Activated CD8-positive, alpha-beta memory T cell treated with anti-CD3 and anti-CD28 coated beads, Interleukin-2, amount 50 U/mL, for 4 hours (primary cell): ENCODE measurements at places on chromosomes 5 and 9.

- DNase-seq: no peak
Observed at GRCh38 chr5:52564587-52564986, 223.1 kb upstream of the ITGA1 start.

- DNase-seq: no peak
Observed at GRCh38 chr5:124705577-124705976, 40.9 kb downstream of the ZNF608 start.

DNA sequence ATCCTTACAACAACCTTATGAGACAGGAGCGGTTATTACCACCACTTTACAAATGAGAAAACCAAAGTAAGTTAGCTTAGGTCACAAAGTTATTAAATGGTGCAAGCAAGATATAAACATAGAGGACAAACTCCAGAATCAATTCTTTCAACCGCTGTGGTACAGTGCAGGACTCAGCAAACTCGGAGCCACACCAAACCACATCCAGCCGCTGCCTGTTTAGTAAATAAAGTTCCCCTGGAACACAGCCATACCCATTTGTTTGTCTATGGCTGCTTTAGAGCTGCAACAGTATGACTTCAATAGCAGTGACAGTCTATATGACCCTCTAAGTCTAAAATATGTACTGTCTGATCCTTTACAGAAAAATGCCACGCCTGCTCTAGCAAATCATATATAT, 1567.2 kb upstream of the WWC1 start:
- no peak for DNase-seq

GRCh38 chr9:98707166-98708102, 1.3 kb downstream of the GABBR2 start:
- no peak for DNase-seq

GRCh38 chr5:154472871-154473580, 5.0 kb downstream of the HAND1 start:
- DNase-seq: no peak

- DNase-seq: no peak
Observed at GRCh38 chr5:146645342-146645741, 129.4 kb upstream of the GPR151 start.

- DNase-seq: no peak
Observed at GRCh38 chr5:155530046-155530445, 516.5 kb downstream of the KIF4B start.

DNA sequence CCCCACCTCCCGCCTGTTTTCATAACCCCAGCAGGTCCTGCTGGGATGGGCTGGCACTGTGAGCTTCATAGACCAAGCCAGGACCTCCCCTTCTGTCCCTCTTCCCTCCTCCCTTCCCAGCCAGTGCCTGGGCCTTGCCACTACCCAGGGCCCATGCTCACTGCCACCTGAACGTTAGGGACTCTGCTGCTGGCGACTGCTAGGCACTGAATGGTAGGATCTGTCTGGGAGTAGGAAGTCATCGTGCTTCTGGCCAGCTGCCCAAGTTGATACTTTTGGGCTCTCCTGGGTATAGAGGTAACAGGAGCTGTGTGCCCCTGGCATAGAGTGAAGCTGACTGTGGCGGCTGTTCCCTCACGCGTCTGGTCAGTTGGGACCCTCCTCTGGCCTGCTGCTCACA, 8.4 kb downstream of the TRIM41 start:
- no peak for DNase-seq

DNA sequence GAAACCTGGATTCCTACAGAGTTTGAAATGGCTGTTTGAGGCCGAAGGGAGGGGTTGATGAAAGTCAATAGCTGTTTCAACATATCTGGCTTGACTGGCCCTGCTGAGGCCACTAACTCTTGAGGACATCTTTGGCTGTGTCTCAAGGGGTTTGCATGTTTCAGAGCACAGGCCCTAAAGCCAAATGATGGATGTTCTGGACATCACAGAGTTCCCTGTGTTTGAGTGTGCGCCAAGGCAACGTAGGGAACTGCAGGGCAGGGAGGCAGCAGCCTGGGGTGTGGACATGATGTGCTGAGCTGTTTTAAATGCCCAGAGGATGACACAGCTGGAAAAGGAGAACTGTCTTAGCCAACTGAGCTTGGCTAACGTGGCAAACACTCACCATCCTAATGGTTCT, 89.6 kb downstream of the RAPGEF1 start:
- DNase-seq: no peak

DNA sequence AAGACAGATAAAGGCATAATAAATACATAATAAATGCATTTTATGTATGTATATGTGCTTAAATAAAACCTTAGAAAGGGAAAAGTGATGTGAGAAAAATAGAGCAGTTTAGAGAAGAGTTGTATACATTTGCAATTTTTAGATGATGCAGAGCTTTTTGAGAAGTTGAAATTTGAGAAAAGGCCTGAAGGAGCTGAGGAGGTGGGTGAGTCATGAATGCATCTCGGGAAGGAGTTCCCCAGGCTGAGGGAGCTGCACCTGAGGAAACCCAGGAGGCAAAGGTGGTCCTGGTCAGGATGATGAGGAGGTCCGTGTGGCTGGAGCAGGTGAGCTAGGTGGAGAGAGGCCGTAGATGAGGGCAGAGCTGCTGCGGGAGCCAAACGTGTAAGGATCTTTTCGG, 17.4 kb upstream of the CD180 start:
- no peak for DNase-seq

DNA sequence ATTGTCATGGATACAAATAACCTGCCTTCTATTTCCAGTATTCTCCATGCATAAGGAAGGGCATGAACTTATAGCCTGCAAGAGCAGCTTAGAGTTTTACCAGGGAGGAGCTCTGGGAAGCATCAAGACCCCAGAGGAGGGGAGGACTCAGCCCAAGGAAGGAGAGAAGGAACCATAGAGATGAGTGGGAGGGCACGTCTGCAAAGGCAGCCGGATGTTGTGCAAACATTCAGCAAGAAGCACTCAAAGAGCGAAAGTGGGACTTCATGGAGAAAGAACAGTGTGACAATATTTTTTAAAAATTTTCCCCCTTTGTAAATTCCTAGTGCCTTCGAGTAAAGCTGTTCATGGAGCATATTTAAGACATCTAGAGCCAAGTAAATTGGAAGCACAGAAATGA, 270.1 kb upstream of the PTGER4 start:
- no peak for DNase-seq

DNA sequence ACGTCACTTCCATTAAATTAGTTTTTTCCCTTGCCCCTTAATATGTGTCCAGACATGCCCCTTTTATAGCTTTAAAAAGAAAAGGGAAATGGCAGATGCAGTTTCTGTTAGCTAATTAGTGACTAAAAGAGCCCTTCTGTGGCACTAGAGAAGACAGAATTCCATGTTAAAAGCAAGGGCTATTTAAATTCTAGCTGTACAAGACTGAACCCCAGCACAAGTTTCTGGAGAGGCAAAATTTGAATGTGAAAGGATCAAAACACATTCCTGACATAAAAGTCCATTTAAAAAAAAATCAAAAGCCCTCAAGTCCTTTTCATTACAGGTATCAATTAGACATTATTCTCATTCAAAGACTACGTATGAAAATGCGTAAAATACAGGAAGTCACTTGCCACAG, 78.7 kb downstream of the HAPLN1 start:
- no peak for DNase-seq

GRCh38 chr5:171523781-171524180, 104.3 kb downstream of the FGF18 start:
- no peak for DNase-seq

- DNase-seq: no peak
Observed at GRCh38 chr5:169706071-169706470, 69.0 kb downstream of the DOCK2 start.

GRCh38 chr9:5549658-5550650, 39.6 kb downstream of the PDCD1LG2 start:
- no peak for DNase-seq
